ENCODE measurements at places on chromosomes 6 and 20.

DNA sequence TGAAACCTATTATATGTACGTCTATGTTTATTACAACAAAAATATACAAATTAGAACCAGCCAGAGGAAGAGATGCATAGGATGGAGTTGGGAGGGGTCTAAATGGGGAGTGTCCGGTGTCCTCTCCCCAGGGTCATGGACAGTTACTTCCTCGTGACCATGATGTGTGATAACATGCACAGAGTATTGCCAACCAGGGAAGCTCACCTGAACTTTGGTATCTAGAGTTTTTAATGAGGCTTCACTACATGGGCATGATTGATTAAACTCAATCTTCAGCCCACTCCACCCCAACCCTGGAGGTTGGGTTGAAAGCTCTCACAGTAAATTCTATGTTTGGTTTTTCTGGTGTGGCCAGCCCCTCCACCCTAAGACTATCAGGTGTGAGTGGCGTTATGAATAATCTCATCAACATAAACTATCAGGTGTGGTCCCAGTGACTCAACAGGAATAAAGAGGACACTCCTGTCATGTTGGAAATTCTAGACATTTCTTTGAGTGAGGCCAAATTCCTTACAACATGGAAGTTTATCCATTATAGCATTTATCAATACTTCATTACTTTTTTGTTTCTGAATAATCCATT, 36.4 kb upstream of the FKBP1A start:
- no peak for DNase-seq

DNA sequence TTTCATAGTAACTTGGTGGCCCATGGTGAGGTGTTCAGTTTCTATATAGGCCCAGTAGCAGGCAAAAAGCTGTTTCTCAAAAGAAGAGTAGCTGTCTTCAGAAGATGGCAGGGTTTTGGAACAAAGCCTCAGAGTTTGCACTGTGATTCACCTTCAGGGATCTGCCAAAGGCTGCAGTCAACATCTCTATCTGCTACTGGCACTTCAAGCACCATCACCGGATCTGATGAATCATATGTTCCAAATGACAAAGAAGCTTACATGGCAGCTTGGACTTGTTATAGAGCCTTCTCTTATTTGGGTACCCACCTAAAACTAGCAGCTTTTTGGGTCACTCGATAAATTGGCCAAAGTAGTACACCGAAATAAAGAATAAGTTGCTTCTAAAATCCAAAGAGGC, 39.5 kb downstream of the PKIB start:
- DNase-seq = no peak

GRCh38 chr6:69780585-69781178, 16.1 kb downstream of the LMBRD1 start:
- DNase-seq = no peak

DNA sequence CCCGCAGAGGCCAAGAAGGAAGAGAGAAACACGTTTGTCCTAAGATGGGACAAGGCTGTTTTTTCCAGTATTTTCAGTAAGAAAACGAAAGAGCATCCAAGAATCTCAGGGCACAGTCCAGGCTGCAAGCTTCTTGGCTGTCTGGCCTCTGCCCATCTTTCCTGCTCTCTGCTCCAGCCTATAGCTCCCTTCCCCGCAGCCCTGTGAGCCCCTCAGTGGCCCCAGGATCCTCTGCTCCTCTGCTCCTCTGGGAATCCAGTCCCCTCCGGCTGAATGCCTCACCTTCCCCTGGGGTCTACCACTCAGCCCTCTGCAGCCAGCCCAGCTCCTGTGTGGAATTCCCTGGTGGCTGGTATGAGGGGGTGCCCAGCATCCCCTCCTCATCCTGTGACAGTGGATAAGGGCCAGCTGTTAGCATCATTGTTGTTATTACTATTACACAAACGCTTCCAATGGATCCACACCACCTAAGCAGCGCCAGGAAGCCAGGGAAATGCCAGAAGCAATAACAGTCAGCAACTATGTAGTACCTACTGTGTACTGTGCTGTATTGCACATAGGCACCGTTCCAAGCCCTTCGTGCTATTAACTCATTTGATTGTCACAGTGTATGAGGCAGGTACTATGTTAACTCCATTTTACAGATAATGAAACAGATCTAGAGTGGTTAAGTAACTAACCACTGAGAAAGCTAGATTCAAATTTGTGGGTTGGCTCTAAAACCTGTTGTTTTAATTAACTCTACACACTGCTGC, 60.3 kb upstream of the PTPN1 start:
- DNase-seq = no peak

- DNase-seq = no peak
Observed at GRCh38 chr6:90158936-90159335, 137.7 kb downstream of the BACH2 start.

- DNase-seq = no peak
Observed at GRCh38 chr20:11159728-11160127, 485.9 kb upstream of the JAG1 start.

DNA sequence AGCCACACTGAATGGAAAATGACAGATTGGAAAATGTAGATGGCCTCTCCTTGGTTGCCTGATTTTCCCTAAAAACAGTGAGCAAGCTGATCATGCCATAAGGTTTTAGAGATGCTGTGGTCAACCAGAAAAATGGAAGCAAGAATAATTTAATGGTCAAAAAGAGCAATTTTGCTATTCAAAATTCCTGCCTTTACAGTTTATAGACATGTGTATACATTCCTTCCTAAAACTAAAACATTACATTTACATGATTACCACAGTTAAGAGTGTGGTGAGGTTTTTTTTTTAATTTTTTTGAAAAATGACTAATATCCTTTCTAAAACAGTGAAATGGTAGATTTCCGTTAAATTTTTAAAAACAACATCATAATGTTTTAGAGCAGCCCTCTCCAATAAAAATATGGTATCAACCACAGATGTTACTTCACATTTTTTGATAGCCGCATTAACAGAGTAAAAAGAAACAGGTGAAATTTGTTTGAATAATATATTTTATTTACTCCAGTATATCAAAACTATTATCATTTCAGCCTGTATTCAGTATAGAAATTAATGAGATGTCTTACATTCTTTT, 407.0 kb upstream of the SOX4 start:
- no peak for DNase-seq

All from CD4-positive, alpha-beta T cell treated with Interleukin-1 beta for 1 hour (primary cell).